ENCODE measurements at places on chromosomes 12 and 14.

GRCh38 chr14:101009531-101009930, 106.0 kb upstream of the RTL1 start:
- DNase-seq, result no peak

DNA sequence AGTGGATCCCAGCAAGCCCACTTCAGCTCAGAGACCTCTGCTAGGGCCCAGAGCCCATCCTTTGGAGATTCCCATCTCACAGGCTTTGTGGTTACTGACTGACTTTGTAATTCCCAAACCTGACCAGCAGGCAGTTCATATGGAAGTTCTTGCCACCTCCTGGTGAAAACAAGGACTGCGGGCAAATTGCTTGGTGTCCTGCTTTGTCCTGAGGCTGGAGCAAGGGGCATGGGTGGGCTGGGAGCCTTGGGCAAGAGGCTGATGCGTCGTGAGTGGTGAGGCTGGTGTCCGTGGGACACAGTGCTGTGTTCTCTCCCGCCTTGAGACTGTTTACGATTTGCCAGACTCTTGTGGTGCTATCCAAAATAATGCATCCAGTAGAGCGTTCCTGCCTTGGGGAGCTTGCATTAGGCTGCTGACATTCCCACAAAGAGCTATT, 91.0 kb downstream of the LRRC74A start:
- DNase-seq, result peak; percentile 88

DNA sequence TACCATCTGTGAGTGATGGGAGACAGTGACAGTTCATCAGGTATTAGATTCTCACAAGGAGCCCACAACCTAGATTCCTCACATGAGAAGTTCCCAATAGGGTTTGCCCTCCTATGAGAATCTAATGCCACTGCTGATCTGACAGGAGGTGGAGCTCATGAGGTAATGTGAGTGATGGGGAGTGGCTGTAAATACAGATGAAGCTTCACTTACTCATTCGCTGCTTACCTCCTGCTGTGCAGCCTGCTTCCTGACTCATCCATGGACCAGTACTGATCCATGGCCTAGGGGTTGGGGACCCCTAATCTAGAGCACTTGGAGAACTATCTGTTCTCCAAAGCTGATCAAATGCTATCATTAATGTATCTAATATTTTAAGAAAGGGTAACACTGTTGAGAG, 17.7 kb downstream of the CLEC2D start:
- DNase-seq, result no peak

- no peak for DNase-seq
These were observed 7.8 kb upstream of the ERP27 start for GRCh38 chr12:14946162-14946561.

DNA sequence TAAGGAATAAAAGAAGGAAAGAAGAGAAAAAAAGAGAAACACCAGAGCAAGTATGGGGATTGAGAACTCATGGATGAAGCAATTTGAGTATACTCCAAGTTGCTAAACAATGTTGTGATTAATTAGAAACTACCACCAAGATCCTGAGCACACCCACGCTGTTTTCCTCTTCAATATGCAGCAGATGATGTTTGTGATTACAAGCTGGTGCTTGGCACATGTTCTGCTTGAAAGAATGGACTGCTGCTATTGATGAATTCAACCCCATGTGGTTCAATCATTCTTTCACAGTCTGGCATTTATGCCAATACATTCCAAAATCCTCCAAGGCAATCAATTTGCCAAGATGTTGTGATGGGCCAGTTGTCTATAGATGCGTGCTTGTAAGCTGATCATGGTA, 146.8 kb downstream of the SLC2A13 start:
- DNase-seq, result no peak

GRCh38 chr12:50742776-50743175, 21.1 kb upstream of the ATF1 start:
- DNase-seq, result no peak

- no peak for DNase-seq
These were observed 8.7 kb upstream of the ZNF385A start for GRCh38 chr12:54393207-54393609.
